GM20000 (cell line): ENCODE measurements at places on chromosomes 12 and 14.

DNA sequence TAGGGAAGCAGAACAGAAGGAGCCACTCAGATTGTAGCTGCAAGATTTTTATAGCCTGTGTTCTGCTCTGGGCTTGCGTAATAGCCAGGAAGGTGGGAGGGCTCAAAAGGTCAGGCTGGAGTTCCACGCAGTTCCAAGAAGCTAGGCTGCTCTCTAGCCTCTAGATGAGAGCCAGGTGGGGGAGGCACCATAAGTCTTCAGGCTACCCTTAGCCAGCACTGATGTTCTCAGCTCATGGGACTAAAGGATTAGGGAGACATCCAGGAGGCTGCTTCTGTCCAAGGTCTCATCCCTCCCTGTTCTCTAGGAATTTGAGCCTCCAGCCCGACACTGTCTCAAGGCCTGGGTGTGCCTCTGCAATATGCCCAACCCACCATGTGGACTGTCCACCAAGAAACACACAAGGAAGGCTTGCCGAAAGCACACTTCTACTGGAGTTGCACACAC, 1.7 kb downstream of the LMBR1L start:
- no peak for DNase-seq

DNA sequence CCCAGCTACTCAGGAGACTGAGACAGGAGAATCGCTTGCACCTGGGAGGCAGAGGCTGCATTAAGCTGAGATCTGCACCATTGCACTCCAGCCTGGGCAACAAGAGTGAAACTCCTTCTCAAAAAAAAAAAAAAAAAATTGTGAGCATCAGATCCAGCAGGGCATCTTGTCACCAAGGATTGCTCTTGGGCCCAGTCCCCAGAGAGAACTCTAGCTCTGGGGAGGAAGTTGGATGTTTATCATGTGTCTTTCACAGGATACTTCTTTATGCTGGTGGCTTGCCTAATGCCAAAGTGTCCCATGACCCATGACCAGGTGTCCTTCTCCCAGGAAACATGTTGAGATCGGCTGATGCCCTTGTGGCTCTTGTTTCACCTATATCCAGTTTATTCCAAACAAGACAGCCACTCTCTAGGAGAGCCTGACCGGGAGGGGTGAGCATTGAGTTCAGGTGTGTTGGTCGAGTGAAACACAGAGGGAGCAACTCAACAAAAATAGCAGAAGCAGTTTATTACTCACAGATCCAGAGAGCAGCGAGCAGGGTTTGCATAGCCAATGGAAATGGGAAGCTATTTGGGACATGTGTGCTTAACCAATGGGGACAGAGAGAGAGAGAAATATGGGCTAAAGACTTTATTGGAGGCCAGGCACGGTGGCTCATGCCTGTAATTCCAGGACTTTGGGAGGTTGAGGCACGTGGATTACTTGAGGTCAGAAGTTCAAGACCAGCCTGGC, 6.6 kb upstream of the TCHP start:
- DNase-seq, result no peak

GRCh38 chr12:30725739-30726138, 29.0 kb downstream of the CAPRIN2 start:
- DNase-seq, result no peak

GRCh38 chr12:112985642-112986290, 7.4 kb downstream of the OAS2 start:
- no peak for DNase-seq

DNA sequence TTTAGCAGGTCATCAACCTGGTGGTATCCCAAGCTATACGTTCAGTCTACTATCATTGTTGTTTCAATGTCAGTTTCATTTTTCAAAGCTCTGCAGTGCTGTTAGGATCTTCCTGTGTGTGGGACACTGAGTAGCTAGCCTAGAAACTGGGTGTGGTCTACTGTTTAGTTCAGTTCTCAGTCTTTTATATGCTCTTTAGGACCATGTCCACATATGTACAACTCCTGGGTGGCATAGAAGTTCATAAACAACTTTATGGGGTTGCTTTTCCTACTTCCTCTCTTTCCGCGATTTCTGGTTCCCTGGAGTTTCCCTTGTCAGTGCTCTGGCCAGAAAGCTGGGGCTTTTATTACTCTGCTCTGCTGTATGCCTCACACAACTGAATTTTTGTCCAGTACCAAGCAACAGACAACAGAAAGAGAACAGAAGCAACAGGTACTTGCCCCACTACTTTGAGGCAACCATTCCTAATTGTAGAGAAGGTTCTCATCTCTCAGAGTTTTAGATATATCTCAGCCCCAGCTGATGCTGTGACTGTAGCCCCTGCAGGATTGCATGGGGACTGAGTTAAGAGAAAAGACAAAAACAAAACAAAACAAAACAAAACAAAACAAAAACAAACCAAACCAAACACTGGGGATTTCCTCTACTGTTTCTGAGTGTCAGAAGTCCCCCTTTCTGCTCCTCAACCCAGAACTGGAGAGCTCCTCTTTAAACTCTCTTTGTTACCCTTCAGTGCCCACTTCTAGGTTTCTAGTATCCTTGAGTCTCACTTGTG, 30.3 kb downstream of the MIS18BP1 start:
- peak; percentile 21 for DNase-seq

DNA sequence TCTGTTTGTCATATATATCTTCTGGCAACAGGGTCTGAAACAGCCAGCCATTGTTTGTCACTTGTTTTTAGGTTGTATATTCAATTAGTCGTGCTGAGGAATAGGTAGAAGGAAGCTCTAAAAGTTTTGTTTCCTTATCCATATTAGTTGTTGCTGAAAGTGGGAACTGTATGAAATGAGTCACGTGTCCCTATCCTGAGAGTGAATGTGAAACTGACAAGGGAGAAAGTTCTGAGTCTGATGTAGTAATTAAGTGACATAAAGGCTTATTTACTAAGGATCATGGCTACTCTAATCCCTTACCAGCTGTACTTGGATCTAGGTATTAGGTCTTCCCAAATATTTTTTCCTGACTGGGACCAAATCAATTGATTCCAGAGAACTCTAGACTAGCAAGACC, 16.4 kb downstream of the FAM234B start:
- no peak for DNase-seq

DNA sequence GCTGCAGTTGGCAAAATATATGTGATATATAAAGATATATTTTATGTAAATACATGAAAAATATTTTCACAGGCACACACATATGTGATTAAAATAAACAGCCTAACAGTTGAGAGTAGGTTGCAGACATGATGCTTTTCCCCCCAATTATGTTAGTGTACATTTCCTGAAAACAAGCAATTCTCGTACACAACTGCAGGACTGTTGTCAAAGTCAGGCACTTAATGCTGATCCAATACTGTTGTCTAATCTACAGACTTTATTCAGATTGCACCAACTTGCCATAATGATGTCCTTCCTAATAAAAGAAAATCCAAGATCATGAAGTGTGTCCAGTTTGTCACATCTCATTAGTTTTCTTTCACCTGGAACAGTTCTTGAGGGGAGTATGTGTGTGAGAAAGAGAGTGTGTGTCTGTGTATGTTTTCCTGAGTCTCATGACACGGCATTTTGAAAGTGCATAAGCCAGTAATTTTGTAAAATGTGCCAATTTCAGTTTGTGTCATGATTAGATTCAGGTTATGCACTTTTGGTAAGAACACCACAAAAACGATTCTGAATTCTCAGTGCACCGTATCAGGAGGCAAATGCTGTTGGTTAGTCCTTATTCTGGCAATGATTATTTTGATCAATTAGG, 16.5 kb upstream of the SEL1L start:
- no peak for DNase-seq

- no peak for DNase-seq
Observed at GRCh38 chr14:59254146-59254910, 65.9 kb downstream of the DAAM1 start.

DNA sequence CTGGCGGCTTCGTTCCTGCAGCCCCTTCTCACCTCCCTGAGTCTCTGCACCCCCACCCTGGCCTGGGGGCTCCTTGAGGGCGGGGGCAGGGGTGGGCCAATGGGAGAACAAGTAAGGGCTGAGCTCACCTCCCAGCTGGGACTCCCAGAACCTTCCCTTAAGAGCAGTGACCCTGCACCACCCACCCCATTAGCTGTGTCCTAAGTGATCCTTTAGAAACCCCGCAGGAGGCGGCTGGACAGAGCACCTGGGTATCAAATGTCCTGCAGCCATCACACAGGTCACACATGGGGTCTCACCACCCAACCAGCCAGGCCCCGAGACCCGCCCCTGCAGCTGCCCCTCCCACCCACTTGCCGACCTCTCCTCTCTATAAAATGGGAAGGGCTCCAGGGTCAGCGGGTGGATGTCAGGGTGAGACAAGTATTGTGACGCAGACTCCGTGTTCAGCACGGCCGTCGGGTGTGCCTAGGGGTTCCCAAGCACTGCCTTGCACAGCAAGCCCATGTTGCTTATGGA, 151.2 kb upstream of the C14orf180 start:
- no peak for DNase-seq

GRCh38 chr14:90740946-90741681, 75.1 kb downstream of the TTC7B start:
- no peak for DNase-seq

GRCh38 chr12:112046003-112046402, 32.8 kb downstream of the ERP29 start:
- no peak for DNase-seq

DNA sequence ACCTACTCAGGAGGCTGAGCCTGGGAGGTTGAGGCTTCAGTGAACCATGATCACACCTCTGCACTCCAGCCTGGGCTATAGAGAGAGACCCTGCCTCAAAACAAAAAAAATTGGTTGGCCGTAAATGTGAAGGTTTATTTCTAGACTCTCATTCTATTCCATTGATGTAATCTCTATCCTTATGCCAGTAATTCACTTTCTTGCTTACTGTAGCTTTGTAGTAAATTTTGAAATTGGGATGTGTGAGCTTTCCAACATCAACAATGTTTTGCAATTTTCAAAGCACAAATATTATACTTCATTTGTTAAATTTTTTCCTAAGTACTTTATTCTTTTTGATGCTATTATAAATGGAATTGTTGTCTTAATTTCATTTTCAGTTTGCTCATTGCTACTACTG, 24.6 kb downstream of the LIN52 start:
- no peak for DNase-seq

DNA sequence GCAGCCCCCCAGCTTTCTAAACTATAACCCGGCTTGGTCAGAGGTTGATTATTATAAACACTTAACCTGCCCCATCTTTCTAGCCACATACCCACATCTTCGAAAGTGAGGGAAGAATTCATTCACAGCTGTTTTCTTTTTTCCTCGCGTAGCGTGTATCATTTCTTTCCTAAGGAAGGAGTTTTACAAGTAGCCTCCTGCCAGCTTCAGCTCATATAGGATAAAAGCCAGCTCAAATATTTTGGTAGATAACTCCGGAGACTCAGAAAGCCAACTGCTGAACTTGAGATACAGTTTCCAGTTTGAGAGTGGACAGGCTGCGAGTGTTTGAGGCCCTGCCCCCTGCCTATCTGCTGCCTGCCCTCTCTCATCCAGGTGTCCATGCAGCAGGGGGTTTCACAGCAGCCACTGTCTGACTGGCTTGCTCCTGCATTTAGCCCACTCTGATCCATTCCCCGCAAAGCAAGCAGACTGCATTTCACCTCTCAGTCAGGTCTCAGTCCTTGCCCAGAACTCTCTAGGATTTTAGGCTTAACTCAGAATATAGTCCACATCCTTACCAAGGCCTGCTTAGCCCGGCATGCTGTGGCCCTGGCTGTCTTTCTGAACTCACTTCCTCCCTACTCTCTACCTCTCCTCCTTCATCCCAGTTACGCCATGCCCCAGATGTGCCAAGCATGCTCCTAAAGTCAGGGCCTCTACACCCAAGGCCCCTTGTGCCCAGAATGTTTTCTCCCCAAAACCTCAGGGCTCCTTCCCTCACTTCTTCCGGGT, 46.9 kb downstream of the EVL start:
- DNase-seq, result no peak

DNA sequence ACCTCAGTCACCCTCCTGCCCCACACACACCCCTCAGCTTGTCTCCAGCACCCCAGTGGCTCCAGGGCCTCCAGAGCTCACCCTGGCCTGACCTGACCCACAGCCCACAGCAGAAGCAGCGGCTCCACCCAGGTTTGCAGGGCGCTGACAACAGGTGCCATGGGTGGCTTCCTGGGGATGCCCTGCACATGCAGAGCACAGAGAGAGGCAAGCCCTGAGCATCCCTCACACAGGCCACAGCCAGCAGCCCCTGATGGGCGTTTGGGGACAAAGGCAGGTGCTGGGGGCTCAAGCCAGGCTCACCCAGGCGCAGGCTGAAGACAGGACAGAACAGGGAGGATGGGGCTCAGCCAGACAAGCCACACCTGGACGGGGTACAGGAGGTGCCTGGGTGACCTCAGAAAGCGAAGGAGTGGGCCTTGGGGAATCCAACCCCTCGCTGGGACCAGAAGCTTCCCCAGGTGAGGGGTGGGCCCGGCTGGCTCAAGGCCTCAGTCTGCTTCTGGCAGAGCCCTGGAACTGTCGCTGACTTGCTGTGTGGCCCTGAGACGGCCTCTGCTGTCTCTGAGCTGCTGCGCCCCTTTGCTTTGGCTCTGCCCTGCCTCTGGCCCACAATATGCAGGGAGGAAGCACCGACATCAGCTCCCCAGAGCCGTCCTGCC, 10.6 kb downstream of the ARL6IP4 start:
- DNase-seq, result peak; percentile 37

DNA sequence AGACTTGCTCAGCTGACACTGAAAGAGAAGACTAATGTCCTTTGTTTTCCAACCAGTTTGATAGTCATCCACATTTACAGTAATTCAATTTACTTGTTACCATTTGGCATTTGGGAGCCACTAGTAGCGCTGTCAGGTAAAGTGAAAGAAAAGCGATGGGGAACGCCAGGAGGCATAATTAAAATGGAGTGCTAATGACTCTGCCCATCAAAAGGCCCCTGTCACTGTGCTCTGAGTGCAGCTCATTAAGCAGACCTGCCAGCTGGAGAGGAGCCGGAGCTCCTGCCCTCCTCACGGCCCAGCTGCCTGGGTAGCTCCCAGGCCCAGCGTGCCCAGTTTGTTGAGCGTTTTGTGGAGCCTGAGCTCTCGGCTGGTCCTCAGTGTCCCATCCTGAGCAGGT, 463.6 kb upstream of the CCDC196 start:
- no peak for DNase-seq

- DNase-seq, result no peak
Observed at GRCh38 chr12:24206621-24207020, 257.2 kb upstream of the SOX5 start.

- no peak for DNase-seq
Observed at GRCh38 chr12:4996714-4997113, 47.0 kb upstream of the KCNA5 start.

DNA sequence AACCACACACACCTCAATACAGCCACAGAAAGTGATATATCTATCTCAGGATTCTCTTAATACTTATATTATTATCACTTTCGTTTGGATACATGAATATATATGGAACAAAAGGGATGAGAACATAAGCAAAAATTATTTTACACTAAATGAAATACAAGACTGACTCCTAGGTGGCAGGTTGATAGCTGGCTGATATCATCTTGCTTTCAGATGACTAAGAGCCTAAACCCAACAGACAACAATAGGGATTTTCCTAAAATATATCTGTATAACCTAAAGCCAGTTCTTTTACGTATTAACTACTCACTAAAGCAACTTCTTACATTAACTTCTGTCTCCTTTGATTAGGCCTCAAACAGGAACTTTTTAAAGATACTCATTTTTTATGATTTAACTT, 65.1 kb downstream of the BAZ1A start:
- DNase-seq, result no peak
